Glomerular endothelial cell (primary cell): ENCODE measurements at places on chromosomes 2 and 18. TPM values are rescaled to one million over a fixed set of nuclear protein-coding genes. Genes with fewer than 3 reads are reported as not detected.

Gene YWHAQ
- total RNA-seq, result 305 and 357 TPM in 2 replicates

- DNase-seq, result no peak
Observed at GRCh38 chr2:235970204-235971040, 197.8 kb downstream of the GBX2 start.

DNA sequence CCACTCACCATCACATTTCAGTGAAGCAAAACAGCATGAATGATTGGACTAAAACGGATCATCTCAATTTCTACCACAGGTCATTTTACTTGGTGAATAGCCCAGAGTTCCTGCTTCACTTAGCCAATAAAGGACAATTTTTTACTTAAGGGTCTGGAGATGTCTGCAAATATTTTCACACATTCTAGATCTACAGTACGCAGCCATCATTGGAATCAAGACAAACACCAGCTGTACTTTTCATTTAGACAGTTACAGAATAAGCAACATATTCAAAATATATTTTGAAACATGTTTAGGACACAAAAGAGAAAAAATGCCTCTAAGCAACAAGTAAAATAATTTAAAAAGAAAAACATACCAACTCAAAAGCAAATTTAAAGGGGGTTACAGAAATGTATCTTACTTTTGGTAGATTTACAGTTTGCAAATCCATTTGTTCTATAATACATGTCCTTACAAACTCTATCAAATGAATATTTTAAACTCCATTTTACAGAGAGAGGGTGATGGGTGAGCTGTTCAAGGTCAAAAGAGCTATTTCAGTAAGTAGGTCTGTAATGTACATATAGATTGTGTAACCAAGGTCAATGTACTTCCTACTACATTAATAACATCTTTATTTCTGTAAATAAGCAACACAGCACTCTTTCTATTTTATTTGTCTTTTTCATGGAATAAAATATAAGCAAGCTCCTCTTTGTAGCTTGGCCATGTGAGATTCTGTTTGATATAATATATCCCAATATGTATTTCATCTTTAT is 13.4 kb downstream of the PPP1R1C start:
- no peak for DNase-seq

Gene GCKR
- 0.88 and 1.8 TPM in 2 replicates for total RNA-seq

DNA sequence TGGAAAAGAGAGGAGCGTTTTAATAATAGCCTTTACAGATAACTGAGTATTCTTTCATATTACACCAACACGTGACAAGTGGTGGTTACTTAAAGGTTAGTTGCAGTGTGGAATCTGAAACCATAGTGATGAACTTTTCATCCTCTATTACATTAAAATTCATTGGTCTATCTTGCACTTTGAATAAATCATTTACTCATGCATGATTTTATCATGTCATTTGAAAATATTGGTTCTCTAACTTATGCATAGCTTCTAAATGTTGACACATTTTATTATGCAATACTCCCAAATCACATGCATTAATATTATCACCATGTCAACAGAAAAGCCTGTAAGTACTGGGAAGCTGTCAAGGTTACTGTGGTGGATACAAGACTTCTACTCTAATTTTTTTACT is 1432.2 kb downstream of the LRP1B start:
- DNase-seq, result no peak

DNA sequence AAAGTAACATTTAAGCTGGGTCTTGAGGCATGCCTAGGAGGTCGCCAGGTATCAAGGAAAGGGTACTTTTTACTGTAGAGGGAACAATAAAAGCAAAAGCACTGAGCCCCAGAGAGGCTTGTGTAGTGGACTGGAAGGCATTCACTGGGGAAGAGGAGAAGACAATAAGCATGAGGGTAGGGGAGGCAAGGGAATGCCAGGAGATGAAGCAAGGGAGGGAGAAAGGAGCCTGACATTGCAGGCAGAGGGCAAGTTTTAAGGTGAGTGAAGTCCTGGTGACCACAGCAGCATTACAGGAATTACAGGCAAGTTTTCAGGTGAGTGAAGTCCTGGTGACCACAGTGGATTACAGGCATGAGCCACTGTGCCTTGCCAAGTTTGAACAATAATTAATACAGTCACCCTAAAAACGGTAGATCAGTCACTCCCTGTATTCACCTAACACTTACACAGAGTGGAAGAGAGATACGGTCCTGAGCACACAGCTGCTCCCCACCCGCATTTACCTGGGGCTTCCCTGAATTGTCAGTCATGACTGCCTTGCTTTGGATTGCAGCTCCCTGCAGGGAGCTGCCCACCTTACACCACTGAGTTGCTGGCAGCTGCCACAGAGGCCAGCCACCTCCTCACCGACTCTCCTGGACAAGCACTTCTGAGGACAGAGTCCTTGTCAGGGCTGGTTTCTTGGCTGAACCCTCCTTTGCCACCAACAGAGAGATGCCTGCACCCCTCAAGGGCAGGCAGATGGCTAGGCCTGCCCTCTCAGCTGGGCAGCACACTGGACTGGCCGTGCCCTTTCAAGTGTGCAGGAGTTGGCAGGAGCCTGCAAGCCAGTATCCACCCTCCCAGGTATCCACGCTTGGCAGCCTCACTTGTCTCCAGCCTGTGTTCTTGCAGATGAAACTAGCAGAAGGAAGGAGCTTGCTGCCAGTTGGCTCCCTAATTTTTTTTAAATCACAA is 153.2 kb upstream of the MSH6 start:
- DNase-seq, result no peak

GRCh38 chr2:62266433-62267038 is 70.6 kb downstream of the B3GNT2 start:
- no peak for DNase-seq
